LNCaP clone FGC (cell line): ENCODE measurements at places on chromosomes 3 and 15.

DNA sequence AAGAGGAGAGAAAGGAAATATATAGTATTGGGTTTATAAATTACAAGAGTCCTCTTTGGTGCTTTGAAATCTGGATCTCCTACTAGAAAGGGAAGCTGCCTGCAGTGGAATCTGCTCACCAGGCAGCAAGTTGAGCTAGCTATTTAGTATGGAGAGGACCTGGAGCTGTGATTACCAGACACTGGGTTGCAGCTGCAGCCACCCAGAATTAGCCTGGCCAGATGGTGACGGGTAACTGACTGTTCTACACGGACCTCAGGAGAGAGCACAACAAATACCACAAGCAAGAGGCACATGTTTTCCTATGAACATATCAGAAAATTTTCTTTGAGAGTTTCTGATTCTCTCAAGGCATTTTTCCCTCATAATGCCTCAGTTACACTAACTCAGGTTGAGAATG, 46.5 kb downstream of the SYNPR start:
- DNase-seq, result no peak

GRCh38 chr3:189557824-189558223, 73.4 kb upstream of the TP63 start:
- DNase-seq, result no peak

GRCh38 chr15:28931828-28932227, 46.1 kb downstream of the APBA2 start:
- no peak for DNase-seq

DNA sequence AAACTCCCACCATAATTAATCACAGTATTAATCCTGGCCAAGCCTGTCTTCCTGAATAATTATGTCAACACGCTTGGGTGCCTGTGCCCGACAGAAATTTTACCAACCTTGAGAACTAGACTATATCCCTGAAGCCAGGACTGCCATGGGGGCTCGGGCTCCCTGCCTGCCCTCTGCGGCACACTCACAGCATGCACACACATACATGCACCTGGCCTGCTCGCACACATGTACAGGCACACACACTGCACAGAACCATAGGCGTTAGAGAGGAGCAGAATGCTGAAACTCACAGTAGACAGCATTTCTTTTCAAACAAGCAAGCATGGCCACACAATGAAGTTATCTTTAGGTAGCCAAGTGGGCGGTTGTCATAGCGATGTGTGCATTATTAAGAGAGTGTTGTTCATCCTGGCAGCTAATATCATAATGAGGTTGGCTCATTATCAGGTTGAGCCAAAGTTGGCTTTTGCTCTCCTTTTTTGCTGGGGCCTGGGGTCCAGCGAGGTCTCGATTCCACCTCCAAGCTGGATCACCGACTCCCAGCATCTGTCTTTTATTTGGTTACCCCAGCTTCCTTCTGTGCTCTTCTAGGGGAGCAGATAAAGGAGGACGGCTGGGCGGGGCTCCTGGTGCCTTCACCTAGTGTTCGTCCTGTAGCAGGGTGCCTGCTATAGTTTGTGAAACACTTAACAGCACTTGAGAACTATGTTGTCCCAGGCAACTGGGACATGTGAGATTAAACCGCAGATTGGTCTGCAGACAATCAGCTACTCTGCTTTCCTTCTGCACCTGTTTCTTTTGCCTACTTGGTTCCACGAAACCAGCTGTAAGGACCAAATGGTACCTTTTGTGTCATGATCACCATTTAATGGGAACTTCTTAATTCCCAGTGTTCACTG, 91.4 kb downstream of the ZNF621 start:
- DNase-seq, result no peak

- DNase-seq, result no peak
Observed at GRCh38 chr3:189756582-189757078, 125.4 kb downstream of the TP63 start.

GRCh38 chr3:134201201-134202130, 49.2 kb downstream of the RYK start:
- DNase-seq, result no peak

- DNase-seq, result no peak
Observed at GRCh38 chr3:120931593-120931992, 23.6 kb downstream of the STXBP5L start.

DNA sequence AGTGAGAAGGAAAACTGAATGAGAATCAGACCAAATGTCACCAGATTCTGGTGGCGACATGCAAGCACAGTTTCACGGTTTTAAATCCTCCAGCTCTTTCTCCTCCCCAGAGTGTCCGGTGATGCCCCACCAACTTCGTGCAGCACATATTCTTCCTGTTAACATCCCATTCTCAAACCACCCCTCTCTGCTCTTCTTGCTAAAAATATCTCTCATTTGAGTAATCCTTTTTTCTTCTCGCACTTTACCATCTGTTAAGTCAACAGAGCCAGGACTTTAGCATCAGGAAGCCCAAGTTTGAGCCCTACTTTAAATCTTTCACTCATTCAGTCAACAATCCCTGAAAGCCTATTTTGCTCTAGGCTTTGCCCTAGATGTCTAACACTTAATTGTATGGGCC, 68.2 kb upstream of the VGLL4 start:
- no peak for DNase-seq
